K562 (cell line): ENCODE measurements at places on chromosomes 3 and 15.

- DNase-seq, result no peak
These were observed 35.6 kb upstream of the RHCG start for GRCh38 chr15:89531796-89532537.

DNA sequence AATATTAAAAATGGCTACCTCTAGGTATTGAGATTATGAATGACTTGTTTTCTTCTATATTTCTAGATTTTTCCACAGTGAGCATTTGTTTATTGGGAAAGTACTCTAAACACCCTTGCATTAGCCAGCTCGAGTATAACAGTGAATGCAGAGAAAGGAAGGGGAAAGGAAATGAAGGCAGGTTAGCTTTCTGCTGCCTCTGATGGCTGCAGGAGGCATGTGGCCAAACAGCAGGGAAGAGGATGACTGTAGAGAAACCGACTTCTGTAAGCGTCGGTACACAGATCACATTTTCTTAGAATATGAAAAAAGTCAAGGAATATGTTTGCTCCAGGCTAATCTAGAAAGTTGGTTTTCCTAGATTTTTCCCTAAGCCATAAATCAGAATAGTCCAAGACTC, 19.8 kb downstream of the GNB5 start:
- DNase-seq, result no peak

DNA sequence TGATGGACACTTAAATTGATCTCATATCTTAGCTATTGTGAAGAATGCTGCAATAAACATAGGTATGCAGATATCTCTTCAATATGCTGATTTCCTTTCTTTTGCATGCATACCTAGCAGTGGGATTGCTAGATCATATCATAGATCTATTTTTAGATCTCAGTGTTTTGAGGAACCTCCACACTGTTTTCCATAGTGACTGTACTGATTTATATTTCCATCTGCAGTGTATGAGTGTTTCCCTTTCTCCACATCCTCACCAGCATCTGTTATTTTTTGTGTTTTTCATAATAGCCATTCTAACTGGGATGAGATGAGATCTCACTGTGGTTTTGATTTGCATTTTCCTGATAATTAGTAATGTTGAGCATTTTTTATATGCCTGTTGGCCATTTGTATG, 17.1 kb upstream of the RASA2 start:
- no peak for DNase-seq

- DNase-seq, result no peak
These were observed 600.4 kb downstream of the GRM7 start for GRCh38 chr3:7461202-7461825.
